ENCODE measurements at places on chromosomes 12 and 14. TPM values are rescaled to one million over a fixed set of nuclear protein-coding genes. Genes with fewer than 3 reads are reported as not detected.

DNA sequence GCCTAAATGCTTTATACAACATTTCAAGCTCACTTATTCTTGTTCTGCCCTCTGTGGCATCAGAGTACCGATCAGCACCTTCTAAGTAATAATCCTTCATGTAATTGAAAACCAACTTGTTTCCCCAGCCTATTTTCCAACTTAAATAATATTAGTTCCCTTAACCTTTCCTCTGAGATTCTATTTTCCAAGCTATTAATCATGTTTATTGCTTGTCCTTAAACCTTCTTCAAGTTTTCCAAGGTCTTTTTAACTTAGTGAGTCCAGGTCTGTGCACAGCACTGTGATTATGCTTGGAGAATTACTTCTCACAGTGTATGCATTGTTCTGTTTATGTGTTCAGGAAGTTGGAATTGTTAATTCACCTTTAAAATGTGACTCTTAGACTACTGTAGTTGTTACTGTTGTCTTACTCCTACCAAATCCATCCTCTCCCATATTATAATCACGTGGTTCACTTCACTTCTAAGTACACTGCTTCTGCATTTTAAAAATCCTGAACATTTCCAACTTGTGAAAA lies 1039.3 kb upstream of the FOXG1 start:
- DNase-seq: no peak

DNA sequence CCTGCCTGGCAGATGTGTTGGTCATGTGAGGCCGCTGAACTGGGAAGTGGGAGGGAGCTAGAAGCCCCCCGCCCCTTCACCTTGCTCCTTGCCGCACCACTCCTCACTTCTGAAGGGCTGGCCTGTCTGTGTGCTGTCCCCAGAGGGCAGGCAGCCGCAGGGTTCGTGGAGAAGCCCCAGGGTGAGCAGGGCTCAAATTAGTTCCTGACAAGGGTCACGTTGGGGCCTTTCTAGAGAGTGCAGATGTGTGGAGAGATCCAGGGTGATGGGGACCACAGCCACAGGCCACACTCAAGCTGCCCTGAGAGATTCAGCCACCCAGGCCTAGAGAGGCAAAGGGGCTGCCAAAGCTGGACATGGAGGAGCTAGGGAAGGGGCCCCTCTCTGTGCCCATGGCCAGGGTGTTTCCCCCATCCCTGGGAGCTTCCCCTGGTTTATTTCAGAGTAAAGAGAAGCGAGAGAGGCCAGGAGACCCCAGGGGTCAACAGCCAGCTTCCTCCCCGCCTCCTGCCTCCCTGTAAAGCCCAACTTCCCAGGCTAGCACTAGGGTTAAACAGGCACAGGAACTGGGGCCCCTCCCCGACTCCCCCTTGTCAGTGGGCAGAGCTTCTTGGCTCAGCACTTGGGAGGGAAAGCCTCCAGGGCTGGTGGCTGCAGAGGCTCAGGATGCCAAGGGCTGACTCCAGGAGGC lies 16.2 kb downstream of the SLC25A29 start:
- no peak for DNase-seq

DNA sequence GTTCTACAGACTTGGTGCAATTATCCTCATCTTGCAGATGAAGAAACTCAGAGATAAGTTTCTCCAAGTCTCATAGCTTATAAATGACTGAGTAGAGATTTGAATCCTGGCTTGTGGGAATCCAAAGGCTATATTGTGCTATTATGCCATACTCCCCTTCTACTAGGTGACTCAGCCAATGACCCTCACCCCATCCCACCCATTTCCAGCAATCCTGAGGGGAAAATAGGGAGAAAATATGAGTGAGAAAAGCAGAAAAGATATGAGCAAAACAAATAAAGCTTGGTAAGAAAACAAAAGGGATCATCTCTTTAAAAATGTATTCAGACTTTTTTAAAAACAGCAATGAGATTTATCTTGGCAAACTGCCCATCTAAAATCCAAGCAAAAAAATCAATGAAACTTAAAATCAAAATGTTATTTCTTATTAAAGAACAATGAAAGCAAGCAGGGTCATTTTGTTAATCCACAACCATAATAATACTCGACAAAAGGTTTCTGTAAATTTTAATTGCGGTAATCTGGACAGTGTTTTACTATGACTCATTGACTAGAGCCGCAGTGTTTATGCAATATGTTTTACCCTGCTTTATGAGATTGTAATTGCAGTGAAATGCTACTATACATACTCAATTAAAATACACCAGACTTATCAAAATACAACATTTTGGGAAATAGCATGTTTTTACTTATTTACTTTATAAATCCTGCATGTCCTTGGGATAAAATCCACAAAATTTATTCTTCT lies 13.1 kb upstream of the LGR5 start:
- no peak for DNase-seq

The RNASE7 gene
- polyA plus RNA-seq: not detected

DNA sequence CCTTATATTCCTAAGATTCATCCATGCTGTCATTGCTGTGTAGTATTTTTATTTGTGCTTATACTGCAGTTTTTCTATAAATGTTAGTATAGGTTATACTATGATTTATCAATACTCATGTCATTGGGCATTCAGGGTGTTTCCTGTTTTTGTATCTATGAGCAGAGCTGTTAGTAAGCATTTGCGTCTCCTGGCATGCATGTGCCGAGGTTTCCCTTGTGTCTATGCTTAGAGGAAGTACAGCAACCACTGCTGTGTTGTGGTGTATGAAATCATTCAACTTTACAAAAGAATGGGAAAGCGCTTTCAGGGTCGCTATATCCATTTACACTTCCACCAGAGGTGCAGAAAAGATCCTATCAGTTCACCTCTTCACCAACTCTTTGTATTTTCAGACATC lies 122.7 kb downstream of the RGS6 start:
- DNase-seq: no peak

DNA sequence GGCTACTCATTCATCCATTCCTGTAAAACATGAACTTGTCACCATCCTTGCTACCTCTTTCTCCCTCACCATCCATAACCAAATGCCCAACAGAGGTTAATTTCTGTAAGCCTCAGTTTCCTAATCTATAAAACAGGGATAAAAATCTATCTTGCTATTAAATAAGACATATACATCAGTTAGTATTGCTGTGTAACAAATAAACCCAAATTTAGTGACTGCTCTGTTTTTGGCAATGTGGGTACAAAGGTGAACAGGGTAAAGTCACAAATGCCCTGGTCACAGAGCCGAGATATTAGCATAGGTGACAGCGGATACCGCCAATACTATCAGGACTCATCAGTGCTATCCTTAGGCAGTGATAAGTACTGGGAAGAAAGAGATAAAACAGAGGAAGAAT lies 3.6 kb upstream of the FBXO21 start:
- DNase-seq: no peak

GRCh38 chr12:49538510-49539403 lies at the start of gene KCNH3:
Gene KCNH3, plus strand, starts transcription at chr12:49539030. Its CDS starts 387 bp downstream, at chr12:49539417.
- peak; percentile 80 for DNase-seq

The DCD gene
- not detected for polyA plus RNA-seq

The CLEC2D gene
- polyA plus RNA-seq: 15.6 TPM

- DNase-seq: no peak
Observed at GRCh38 chr12:29581631-29582030, 84.1 kb upstream of the OVCH1 start.

The CCDC88C gene
- polyA plus RNA-seq: 2.2 TPM

The RALGAPA1 gene
- 28.2 TPM for polyA plus RNA-seq

- DNase-seq: no peak
Observed at GRCh38 chr12:2690348-2691005, 104.3 kb upstream of the FKBP4 start.

- DNase-seq: peak; percentile 70
Observed at GRCh38 chr14:103629503-103630121, 601 bp downstream of the KLC1 start.

- DNase-seq: no peak
Observed at GRCh38 chr12:79296133-79296532, 394.6 kb downstream of the PAWR start.

DNA sequence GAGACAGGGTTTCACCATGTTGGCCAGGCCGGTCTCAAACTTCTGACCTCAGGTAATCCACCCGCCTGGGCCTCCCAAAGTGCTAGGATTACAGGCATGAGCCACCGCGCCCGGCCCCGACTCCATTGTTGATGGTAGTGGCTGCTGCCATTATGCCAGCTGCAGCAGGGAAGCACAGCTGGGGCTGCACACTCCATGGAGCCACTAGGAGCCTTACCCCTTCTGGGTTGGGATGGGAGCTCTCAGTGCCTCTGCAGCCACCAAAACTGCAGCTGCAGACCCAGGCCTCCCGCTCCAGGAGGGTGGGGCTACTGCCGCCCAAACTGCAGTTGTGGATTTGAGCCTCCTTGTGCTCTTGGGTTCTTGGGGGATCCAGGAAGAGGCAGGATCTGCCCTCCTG lies 25.9 kb downstream of the TCHP start:
- no peak for DNase-seq

Data from heart right ventricle (tissue), 16 donors.